ENCODE measurements at places on chromosomes 6 and 20.

DNA sequence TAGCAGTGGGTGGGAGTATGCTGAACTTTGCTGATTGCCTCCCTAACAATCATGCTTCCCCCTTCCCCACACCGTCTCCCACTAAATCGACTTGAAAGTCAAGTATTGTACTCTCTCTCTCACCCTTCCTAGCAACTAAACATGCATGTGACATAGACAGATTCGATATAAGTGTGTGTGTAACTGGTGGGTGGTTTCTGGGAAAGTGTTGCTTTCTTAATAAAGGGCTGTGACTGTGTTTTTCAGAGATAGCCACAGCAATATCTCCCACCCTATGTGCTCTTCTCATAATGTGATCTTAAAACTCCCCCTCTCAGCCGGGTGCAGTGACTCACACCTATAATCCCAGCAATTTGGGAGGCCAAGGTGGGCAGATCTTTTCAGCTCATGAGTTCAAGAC is 49.3 kb upstream of the E2F3 start:
- no peak for DNase-seq

GRCh38 chr6:149384464-149384863 is 15.6 kb upstream of the SUMO4 start:
- DNase-seq = no peak

DNA sequence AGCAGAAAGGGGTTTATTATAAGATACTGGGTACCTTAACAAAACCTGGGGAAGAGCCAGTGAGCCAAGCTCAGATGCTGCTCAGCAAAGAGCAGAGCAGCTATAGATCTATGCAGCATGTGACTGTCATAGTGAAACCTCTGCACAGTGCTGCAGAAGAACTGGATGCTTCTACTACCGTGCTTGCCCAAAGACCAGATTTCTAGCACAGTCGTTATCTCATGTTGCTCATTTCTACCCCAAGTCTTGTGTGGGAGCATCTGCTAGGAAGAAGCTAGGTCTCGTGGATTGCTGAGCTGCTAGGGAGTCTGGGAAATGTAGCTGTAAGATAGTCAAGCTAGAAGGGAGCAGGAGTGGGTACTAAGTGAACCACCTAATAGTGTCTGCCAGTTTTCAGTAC is 31.7 kb upstream of the GNRH2 start:
- DNase-seq = no peak

GRCh38 chr20:50996901-50997865 is 25.7 kb downstream of the KCNG1 start:
- no peak for DNase-seq

- DNase-seq = peak; percentile 39
These were observed 682 bp downstream of the BRD2 start for GRCh38 chr6:32968867-32969684.

Measured in T-helper 9 cell (primary cell).